ENCODE measurements at places on chromosomes 7 and 10. TPM values are rescaled to one million over a fixed set of nuclear protein-coding genes. Genes with fewer than 3 reads are reported as not detected.

SRRM3 gene
- 6.7 TPM for total RNA-seq

TMEM26 gene
- total RNA-seq, result 0.47 TPM

PNLIPRP2 gene
- not detected for total RNA-seq

AKR1D1 gene
- total RNA-seq, result not detected

SDHAF3 gene
- 13.3 TPM for total RNA-seq

MYO1G gene
- total RNA-seq, result 0.47 TPM

FGFBP3 gene
- total RNA-seq, result 29.8 TPM

SPDYE8 gene
- total RNA-seq, result not detected

ALKBH4 gene
- 14.3 TPM for total RNA-seq

LIPK gene
- not detected for total RNA-seq

CALD1 gene
- total RNA-seq, result 29.5 TPM

UCN3 gene
- not detected for total RNA-seq

PCGF6 gene
- 12.5 TPM for total RNA-seq

PLEKHS1 gene
- not detected for total RNA-seq

UBN2 gene
- total RNA-seq, result 23.7 TPM

SVOPL gene
- 0.78 TPM for total RNA-seq

ERLIN1 gene
- total RNA-seq, result 9.8 TPM

PNLIPRP3 gene
- not detected for total RNA-seq

JAZF1 gene
- total RNA-seq, result 62.1 TPM

THSD7A gene
- total RNA-seq, result 41.0 TPM

HKDC1 gene
- 2.3 TPM for total RNA-seq

CDC14C gene
- 0.31 TPM for total RNA-seq

FAM24B gene
- 3.9 TPM for total RNA-seq

CALCR gene
- total RNA-seq, result not detected

All from occipital lobe (tissue), 3 donors.